ENCODE measurements at places on chromosomes 1 and 21.

- DNase-seq: no peak
Observed at GRCh38 chr1:111247125-111247838, 19.8 kb downstream of the CHI3L2 start.

- DNase-seq: no peak
Observed at GRCh38 chr1:18972531-18972930, 16.1 kb upstream of the IFFO2 start.

GRCh38 chr1:101852936-101853335 is 143.8 kb downstream of the OLFM3 start:
- DNase-seq: no peak

DNA sequence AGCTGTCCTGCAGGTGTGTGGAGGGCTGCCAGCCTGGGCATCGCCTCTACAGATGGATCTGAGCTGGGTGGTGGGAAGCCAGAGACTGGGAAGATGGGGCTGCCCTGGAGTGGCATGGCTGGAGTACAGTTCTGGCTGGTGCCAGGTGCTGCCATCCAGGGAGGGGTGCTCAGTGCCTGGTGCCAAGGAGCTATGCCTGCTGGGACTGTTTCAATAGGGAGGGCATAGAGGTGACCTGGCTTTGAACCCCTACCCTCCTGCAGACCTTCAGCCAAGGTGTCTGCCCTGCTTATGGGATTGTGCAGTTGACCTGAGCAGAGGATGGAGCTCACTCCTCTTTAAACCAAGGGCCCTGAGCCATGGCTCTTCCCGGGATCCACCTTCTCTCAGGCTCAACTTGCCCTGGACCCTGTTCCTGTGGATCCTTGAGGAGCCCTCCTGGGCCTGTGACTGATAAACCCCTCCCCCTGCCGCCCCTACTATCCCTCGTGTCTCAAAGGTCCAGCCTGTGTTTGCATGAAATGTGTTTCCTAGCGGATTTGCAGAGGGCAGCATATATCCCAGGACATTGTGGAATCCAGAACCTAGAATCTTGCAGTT is 48.7 kb downstream of the PTPRU start:
- no peak for DNase-seq
